DMS79 (cell line): ENCODE measurements at places on chromosomes 11 and 22.

DNA sequence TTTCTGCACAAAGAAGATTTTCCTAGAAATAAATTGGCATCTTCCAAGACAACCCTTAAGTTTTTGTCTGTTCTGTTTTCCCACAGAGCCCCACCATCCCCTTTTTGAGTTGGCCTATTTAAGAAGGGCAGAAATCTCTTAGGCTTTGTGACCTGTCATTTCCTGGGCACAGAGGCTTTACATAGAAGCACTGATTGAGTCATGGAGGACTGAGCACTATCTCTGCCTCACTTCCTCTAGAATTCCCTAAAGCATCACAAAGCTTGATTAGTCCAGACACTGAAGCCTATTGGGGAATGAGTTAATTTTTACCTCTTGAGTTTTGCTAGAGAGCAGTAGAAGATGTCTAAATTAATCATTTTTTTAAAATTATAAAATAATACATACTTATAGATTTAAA is 25.4 kb downstream of the TRIM44 start:
- DNase-seq: no peak

GRCh38 chr11:123683428-123684170 is 29.2 kb upstream of the SCN3B start:
- no peak for DNase-seq

DNA sequence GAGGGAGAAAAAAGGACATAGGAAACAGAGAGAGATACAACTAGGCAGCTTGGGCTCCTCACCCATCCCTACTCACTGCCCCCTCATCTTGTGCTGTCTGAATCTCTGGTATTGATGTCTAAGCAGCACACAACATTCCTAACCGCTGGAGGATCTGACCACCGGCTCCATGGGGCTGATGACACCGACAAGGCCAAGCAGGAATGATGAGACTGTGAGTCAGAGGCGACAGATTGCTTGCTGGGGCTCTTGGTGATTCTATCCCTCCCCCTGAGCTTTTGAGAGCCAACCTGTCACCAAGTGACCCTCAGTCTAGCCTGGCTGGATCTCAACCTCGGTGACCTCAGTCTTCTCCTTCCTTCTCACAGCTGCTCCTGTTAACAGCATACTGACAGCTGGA is 13.8 kb downstream of the PAMR1 start:
- no peak for DNase-seq

GRCh38 chr11:107719557-107720302 is 7.9 kb upstream of the SLN start:
- DNase-seq: no peak

- DNase-seq: no peak
Measured at GRCh38 chr11:117185736-117186430, 7.3 kb downstream of the SIDT2 start.

- no peak for DNase-seq
Measured at GRCh38 chr11:131408025-131408640, 37.7 kb downstream of the NTM start.

DNA sequence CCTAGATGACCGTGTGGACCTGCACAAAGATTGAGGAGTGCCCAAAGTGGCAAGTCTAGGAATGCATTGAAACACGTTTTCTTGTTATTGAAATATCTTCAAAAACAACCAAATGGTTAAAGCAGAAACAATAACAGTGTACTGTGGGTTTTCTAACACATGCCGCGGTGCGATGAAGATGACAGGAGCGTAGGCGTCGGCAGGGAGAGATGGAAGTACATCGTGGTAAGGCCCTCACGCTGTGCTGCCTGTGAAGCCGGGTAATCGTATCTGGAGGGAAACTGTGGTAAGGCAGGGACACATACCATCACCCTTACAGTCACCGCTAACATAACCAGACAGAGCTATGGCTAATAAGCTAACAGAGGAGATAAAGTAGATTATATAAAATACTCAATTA is 261.4 kb downstream of the TBC1D22A start:
- no peak for DNase-seq

GRCh38 chr22:47783433-47784366 is 1021.2 kb downstream of the TBC1D22A start:
- DNase-seq: no peak
